Hematopoietic multipotent progenitor cell (in vitro differentiated cells): ENCODE measurements at places on chromosomes 1 and 21. TPM values are rescaled to one million over a fixed set of nuclear protein-coding genes. Genes with fewer than 3 reads are reported as not detected.
A peak's percentile ranks its signal among the peaks of the same experiment; 100 is the strongest.

Gene FCRL6
- under 0.01 TPM for total RNA-seq

GRCh38 chr1:109114342-109114674, 393 bp downstream of the ELAPOR1 start:
- DNase-seq = no peak

DNA sequence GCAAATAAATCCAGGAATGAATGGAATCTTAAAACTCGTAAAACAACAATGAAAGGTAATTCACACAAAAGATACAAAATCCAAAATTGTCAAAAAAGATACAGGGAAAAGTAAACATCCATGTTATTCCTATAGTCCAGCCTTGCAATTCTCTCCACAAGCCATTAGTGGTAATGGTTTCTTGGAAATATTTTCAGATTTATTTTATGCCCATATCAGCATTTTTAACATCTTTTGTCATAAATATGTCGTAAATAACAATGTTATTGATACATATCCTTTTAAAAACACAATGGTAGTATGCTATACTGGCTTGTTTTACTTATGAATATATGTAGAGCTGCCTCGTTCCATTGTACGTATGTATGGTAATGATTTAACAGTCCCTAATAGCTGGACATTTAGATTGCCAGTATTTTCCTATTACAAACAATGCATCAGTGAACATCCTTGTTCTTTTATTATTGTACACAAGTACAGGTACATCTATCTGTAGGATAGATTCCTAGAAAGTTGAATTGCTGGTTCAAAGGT, 30.6 kb downstream of the DNTTIP2 start:
- no peak for DNase-seq

- no peak for DNase-seq
Measured at GRCh38 chr1:218499011-218499691, 154.0 kb downstream of the TGFB2 start.

Gene RNU1-3
- under 0.01 TPM for total RNA-seq

Gene SYNC
- 0.27 TPM for total RNA-seq

Gene KCNE1
- total RNA-seq = 0.27 TPM

DNA sequence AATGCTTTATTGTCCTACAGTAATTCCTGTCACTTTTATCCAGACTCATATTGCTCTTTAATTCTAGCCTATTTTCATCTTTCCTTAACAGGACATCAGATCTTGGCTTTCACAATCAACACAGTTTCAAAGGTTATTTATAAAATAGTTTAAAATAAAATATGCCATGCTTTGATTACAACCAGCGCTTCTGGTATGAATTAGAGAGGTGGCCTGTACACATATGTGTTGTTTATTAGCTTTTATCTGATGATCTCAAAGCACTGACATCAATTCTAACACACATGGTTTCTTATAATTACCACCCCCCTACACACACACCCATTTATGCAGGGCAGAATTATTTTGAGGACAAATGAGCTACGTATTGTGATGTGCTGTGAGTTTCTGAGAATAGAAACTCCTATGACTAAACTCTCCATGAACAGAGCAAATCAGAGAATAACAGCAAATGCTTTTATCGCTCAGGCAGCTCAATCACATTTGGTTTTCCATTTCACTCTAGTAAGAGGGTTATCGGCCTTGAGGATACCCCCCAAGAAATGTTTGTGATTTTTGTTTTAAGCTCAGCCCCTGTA, 18.0 kb downstream of the CD247 start:
- DNase-seq = no peak

DNA sequence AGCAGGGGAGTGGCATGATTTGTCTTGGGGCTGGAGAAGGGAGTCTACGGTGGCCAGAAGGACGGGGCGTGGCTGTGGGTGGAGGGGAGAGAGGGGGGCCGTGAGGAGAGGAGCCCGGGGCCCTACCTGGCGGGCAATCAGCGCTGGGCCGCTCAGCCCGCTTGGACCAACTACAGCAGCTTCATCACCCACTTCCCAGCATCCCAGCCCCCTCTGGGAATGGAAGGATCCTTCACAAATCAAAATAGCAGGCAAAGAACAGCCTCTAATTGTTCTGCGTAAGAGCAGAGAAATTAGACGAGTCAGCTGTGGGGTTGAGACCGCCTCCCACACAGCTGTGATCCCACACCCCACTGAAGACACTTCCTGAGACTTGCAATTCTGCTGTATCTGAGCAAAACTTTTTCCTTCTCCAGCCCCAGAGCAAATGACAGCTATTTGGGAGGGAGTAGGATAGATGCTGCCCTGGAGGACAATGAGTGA, 43.5 kb downstream of the OPRD1 start:
- no peak for DNase-seq

GRCh38 chr1:158810311-158810710, 20.8 kb upstream of the MNDA start:
- DNase-seq = no peak

DNA sequence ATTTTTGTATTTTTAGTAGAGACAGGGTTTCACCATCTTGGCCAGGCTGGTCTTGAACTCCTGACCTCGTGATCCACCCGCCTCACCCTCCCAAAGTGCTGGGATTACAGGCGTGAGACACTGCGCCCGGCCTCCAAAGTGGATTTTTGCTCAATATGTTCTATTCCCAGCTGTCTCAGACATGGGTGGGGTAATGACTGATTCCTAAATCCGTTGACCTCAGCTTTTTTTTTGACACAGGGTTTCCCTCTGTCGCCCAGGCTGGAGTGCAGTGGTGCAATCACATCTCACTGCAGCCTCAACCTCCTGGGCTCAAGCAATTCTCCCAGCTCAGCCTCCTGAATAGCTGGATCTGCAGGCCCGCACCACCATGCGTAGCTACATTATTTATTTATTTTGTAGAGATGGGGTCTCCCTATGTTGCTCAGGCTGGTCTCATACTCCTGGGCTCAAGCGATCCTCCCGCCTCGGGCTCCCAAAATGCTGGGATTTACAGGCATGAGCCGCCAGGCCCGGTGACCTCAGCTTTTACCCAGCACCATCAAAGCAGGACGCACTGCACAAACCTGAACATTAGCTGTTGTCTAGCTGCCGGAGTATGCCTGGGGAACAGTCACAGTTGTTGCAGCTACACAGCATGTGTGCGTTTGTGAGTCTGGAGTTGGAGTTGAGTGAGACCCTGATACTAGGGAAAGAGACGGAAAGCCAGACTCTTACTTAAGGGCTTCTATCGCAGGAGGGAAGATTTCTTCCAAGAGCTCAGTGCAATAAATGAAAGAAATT, 43.7 kb upstream of the PSEN2 start:
- no peak for DNase-seq

DNA sequence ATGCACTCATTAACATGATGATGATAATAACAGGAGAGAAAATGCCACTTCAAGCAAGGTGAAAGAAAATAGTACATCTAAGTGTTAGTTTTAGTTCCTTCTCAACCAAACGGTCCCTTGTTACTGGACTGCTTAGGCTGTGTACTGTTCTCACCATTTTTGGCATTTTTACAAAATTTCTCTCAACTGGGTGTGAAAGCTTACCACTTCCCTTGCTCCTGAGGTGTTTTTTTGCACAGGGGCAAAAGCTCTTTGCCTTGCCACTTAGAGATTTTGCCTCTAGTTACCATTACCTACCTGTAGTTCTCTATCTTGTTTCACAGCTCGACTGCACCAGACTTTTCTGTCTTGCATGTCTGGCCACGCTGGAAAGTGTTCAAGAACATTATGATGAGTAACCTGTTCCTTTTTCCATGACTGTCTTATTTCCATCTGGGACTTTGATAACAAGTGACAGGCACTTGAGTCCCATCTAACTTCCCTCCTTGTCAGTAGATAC, 10.7 kb downstream of the NEK7 start:
- peak; percentile 60 for DNase-seq

Gene STMN1
- 50.6 TPM for total RNA-seq

- peak; percentile 27 for DNase-seq
Measured at GRCh38 chr1:38071312-38072256, 25.0 kb upstream of the POU3F1 start.

DNA sequence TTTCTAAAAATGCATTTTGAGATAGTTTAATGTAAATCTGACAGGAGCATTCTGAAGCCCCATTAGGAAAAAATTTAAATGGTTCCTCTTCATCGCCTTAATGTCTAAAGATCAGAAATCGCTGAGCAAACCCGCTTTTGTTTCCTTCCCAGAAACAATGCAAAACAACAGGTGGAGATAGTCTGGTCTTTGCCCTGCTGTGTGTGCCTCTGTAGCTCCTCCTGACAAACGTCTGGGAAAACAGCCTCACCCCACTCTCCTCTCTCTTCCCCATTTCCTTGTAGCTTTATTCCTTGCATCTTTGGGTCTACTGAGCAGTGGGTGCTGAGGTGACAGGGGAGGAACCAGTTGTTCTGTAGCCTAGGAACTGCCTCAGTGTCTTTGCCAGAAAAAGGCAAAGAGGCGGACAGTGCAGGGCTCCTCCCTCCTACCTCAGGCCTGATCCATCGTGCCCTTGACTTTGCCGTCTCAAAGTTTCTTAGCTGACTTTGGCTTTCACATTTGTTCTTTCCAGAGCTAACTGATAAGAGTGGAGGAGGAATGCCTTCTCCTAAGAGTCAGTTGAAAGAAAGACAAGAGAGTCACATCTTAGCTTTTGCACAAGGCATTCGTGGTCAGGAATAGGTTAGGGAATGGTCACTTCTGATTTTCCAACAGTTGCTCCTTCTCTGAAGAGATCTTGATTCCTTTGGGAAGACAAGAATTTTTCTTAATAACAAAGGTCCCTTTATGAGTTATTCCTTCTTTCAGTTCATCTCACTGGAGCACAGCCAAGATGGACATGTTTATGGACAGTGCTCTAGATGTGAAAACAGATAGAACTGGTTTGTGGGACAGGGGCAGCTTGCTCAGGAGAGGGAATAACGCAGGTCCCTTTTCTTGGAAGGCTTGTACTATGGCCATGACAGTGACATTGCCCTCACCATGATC, 24.9 kb downstream of the SYT11 start:
- DNase-seq = no peak
